Stimulated activated CD8-positive, alpha-beta memory T cell treated with anti-CD3 and anti-CD28 coated beads, Interleukin-15, amount 100 ng/mL, for 1 hour (primary cell): ENCODE measurements at places on chromosomes 3 and 15.

- no peak for DNase-seq
Measured at GRCh38 chr3:178536211-178537079, at the start of gene KCNMB2. KCNMB2 (plus strand) TSS chr3:178536436.

GRCh38 chr3:15578289-15578867, 23.0 kb downstream of the HACL1 start:
- DNase-seq, result no peak

- no peak for DNase-seq
Measured at GRCh38 chr15:40070608-40071218, 31.7 kb upstream of the SRP14 start.

GRCh38 chr3:46907271-46907670, 29.8 kb downstream of the PTH1R start:
- no peak for DNase-seq

DNA sequence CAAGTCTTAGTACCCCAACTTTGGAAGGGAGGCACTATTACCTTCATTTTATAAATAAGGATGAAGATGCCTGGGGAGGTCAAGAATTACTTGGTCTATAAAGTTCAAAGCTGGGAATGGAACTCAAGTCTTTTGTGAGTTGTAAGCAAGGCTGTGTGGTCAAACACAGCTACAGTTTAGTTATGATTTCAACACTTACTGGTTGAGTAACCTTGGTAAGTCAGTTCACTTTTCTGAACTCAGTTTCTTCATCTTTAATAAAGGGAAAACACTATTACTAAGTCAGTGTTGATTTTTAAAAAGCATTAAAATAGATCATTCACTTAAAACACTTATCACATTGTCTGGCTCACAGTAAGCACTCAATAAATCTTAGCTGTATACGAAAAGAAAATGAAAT, 200.4 kb upstream of the ADAMTS9 start:
- DNase-seq, result no peak

- no peak for DNase-seq
Measured at GRCh38 chr3:194971009-194971408, 285.3 kb downstream of the FAM43A start.

GRCh38 chr3:63872135-63872924, 8.7 kb downstream of the ATXN7 start:
- no peak for DNase-seq

DNA sequence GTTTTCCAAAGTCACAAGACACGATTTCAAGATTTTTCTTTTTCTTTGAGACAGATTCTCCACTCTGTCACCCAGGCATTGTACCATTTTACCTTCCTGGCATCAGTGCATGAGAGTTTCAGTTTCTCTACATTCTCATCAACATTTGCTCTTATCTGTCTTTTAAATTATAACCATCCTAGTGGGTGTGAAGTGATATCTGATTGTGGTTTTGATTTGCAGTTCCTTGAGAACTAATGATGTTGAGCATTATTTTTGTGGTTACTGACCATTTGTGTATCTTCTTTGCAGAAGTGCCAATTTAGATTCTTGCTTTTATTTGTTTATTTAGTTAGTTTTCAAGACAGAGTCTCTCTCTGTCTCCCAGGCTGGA, 41.2 kb downstream of the ADIPOQ start:
- DNase-seq, result no peak

GRCh38 chr3:46763178-46763577, 45.5 kb upstream of the PRSS50 start:
- no peak for DNase-seq

DNA sequence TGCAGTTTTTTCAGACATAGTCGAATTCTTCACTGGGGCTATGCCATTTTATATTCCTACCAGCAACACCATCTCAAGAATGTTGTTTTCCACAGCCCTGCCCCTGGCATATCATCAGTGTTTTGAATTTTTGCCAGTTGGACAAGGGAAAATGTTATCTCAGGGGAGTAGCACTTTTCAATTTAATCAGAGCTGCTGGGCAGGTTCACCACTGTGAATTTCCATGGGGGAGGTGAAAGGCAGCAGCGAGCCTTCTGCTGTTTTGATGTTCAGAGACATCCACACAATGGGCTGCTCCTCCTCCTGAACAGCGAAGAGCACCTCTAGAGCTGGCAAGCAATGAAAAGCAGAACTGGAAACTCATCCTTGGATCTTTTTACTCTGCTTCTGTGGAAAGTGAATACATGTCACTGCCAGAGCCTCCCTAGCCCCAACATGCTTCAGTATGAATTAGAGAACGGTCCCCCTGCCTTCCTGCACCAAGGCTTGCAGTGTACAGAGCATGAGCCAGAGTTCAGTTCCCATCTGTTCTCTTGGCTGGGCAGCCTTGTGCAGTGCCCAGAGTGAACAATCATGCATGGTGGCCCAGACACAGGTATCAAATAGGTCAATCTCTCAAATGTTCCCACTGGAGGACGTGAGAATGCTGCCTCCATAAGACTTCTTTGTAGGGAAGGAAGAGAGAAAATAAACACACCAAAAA, 56.1 kb upstream of the RAD18 start:
- no peak for DNase-seq

DNA sequence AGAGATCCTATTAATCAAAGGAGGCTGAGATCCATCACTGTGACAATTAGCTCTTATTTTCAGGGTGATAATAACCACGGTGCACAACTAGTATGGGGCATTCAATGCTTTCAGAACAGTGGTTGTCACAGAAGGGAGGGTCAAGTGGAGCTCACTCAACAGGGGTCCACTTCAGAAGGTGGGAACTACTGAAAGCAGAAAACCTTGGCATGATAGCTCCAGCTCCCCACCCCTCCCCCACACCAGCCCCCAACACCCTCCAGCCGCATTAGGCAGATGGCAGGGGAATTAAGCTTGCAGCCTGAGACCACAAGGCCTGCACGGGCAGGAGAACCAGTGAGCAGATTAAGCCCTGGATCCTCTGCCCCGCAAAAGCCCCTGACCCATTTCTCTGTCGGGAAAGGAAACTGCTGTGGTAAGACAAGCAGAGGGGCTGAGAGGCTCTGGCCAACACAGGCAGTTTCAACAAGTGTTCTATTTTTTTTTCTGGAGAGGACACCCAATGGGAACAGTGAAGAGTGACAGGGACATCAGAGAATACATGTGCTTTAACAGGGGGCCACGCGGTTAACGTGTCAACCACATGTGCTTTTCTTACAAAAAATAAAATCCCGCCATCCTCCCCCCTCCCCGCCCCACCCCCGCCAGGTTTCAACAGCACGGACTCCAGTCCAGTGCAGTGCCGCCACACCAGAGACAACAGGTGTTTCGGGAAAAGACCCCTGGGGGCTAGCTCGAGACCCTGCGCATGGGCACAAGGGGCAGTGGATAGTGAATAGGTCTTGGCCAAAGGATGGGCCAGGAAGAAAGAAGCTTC, 997 bp downstream of the FYCO1 start:
- no peak for DNase-seq

GRCh38 chr3:124200407-124200806, 208.5 kb upstream of the ROPN1 start:
- no peak for DNase-seq

GRCh38 chr3:79412537-79412936, 355.3 kb downstream of the ROBO1 start:
- no peak for DNase-seq

DNA sequence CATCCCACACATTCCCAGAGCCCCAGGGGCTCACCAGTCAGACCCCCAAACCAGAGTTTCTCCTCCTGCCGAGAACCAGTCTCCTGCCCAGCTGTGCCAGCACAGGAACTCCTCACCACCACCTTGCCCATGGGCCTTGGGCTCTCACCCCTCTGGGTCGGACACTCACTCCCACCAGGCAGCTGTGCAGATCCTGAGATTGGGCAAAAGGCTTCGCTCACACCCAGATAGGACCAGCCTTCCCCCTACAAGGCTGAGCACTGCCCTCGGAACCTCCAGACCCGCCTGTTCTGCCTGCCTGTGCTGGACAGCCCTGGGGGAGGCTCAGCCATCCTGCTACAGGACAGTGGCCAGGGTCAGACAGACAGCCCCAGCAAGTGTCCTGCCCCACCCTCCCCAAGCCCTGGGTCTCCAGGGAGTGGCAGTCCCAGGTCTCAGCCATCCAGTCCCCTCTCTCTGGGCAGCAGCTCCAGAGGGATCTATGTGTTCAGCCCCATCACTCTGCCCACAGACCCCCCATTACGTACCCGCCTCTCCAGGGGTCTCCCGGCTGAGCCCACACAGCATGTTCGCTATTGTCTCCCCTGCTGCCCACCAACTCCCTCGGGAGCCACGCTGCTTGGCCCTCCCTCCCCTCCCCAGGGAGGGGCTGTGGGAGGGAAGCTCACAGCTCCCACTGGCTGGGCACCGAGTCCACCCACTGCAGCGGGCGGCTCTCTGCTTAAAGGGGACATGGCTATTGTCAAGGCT, at the start of gene GRIP2:
Gene GRIP2 (minus strand): TSS at position 601 of the 750 bp plus-strand sequence. CDS start 34 bp downstream, at position 567.
- no peak for DNase-seq

DNA sequence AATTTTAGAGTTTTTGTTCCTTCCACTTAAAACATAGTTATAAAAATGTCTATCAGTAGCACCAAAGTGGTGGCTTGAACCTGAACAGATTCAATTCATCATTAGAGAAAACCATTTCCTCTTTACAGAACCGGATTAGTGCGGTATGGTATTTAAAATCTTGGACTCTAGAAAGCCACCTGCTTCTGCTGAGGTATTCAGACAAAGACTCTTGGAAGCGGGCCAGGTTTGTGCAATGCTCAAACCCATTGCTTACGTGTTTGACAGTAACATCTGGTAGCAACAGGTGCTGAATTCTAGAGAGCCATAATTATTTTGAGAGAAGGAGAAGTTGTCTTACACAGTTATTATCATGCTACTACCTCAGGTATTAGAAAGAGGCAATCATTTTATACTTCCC, 290.5 kb downstream of the NAALADL2 start:
- DNase-seq, result no peak

- no peak for DNase-seq
Measured at GRCh38 chr3:28853830-28854229, 427.0 kb upstream of the RBMS3 start.

DNA sequence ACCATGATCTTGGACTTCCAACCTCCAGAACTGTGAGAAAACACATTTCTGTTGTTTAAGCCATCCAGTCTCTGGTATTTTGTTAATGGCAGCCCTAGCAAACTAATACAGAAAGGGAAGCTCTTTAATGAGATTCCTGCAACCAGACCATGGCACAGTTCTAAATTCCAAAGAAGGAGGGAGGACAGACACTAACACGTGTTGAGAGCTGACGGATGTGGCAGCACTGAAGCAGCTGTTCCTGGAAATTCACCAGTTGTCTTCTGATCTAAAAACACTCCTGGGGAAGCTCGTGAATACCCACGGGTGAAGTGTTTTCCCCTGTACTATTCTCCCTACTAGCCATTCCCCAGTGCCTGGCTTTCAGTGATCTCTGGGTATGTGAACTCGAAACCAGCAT, 56.7 kb downstream of the RPL22L1 start:
- no peak for DNase-seq
